ENCODE measurements at places on chromosomes 3 and 15. TPM values are rescaled to one million over a fixed set of nuclear protein-coding genes. Genes with fewer than 3 reads are reported as not detected.

DNA sequence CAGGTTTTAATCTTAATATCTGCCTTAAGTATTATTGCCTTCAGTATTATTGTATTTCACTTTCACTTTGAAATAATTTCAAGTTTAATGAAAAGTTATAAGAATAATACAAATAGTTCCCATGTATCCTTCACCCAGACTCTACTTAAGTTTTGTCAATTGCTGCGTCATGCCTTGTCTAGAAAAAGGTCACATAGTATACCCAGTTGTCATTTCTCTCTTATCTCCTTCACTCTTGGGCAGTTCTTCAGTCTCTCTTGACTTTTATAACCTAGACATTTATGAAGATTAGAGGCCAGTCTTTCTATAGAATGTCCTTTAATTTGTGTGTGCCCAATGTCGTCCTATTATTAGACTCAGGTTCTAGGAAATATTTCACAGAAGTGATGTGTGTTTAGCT is 367.7 kb downstream of the LSAMP start:
- no peaks in the 10 kb centered on the region for H3K27me3 ChIP-seq
- no peak for DNase-seq
- no peak overlapping the region for H3K27ac ChIP-seq
- H3K4me3 ChIP-seq = no peak overlapping the region
- no peaks in the 10 kb centered on the region for H3K4me1 ChIP-seq
- no peaks in the 10 kb centered on the region for H3K36me3 ChIP-seq

PLSCR5 gene
- not detected for total RNA-seq

DNA sequence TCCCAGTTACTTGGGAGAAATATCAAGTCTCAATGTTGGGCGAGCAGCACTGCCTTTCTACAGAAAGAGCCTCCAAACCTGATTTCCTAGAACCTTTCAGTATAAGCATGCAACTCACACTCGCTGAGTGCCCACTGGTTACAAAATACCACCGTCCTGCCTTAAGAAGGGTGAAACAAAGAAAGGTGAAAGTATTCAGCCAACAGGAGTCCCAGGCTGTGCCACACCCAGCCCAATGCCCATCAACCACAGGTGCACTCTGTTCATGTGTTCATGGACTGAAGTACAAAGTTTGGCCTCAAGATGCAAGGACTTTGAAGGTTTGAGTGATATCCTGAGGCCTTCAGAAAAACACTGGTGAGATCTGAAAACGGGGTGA is 34.0 kb downstream of the IL17RD start:
- H3K27me3 ChIP-seq = peaks cover 8% of the 10 kb centered on the region
- no peak for DNase-seq
- H3K27ac ChIP-seq = no peak overlapping the region
- no peaks in the 10 kb centered on the region for H3K36me3 ChIP-seq
- no peaks in the 10 kb centered on the region for H3K4me1 ChIP-seq

DNA sequence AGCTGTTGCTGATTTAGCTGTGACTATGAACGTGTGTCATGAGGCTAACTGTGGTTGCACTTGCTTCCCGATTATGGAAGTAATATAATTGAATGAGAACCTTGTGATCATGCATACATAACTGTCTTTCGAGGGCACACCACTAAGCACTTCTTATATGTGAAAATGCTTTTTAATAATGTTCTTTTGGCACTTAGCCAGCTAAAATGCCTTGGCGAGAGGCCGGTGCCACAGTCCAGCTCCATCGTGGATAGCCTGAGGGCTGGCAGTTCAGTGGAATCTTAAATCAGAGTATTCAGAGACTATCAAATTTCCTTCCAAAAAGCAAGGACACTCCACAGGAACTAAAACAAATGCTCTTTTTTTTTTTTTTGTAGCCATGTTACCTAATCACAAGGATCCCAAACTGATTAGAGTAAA is 161.6 kb upstream of the FRMD4B start:
- no peak overlapping the region for H3K4me3 ChIP-seq
- no peaks in the 10 kb centered on the region for H3K36me3 ChIP-seq

DNA sequence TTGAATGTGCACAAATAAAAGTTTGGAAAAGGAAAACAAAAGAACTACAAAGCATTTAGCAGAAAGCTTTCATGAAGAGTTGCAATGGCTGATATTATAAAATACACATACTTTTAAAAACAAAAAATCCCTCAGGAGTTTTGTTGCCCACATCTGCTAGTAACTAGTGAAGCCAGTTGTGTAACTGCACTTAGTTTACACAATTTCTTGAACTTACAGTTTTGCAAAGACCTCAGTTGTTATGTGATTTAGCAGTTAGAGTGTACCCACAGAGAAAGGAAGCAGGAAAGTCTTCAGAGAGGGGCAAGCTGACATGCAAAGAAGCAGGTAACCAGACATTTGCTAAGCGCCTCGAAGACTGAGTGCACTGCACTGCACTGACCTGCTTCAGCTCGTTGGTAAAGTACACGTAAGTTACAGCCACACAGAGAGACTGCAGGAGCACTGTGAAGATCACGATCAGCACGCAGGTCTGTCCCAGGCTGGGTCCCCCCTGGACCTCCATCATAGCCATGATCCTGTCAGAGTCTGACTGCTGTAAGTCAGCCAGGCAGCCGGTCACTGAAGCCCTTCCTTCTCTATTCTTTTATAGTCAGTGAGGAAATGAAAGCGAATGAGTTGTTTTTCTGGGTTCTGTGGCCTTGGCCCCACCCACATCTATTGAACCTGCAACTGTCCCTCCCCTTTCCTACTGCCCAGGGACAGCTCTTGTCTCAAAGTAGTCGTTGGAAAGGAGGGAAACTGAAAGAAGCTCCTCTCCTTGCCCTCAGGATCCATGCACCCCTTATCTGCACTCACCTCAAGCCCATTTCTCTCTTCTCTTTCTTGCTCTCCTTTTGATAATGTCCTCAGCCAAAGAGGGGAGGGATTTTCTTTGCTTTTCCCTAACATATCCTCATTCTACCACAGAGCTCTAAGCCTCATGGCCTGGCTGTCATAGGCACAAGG is at the start of gene TNFSF10:
Gene TNFSF10, minus strand, starts transcription at position 560 of the 948 bp plus-strand sequence. Its CDS starts 46 bp downstream, at position 514.
- H3K27me3 ChIP-seq = no peaks in the 10 kb centered on the region
- peak; percentile 85 for DNase-seq
- H3K27ac ChIP-seq = peak within 1 kb of the TSS; percentile 87
- H3K36me3 ChIP-seq = peaks cover 54% of the 10 kb centered on the region

DNA sequence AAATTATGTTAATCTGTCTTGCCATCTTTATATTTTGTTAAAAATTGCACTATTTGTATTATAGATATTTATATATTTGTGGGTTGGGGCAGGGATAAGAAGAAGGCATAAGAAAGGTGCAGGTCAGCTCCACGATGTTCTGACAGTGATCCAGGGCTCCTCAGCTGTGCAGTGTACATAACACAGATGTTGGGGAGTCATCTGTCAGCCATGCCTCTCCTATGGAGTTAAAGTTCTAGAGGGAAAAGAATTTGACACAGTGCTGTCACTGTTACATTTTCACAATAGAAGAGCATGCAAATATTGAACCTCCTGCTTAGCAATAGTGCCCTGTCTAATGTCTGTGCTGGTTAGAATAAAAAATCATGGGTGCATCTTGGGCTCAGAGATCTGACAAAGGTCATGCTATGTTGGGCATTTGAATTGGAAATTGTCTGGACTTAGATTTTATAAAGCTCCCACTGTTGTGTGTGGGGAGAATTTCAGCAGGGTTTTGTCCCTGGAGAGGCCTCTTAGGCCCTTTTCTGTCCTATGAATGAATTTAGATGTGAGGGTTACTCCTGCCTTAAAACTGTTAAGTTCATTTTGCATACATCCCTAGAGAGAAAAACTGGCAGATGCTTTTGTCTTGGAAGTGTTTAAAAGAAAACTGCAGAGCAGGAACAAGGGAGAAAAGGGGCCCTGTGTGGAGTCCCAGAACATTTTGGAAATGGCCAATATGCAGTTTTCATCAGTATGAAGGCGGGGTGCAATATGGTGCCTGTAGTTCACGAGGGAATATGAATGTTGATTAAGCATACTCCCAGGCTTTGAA is 20.4 kb downstream of the CDIN1 start:
- H3K4me3 ChIP-seq = no peak overlapping the region
- H3K27ac ChIP-seq = no peak overlapping the region
- DNase-seq = no peak
- H3K36me3 ChIP-seq = no peaks in the 10 kb centered on the region
- no peaks in the 10 kb centered on the region for H3K27me3 ChIP-seq

GRCh38 chr15:92900731-92901071 is 577 bp downstream of the CHD2 start:
- no peaks in the 10 kb centered on the region for H3K27me3 ChIP-seq
- H3K27ac ChIP-seq = peak overlapping the region; percentile 99
- H3K4me3 ChIP-seq = peak overlapping the region; percentile 92
- H3K36me3 ChIP-seq = peaks cover 85% of the 10 kb centered on the region

DNA sequence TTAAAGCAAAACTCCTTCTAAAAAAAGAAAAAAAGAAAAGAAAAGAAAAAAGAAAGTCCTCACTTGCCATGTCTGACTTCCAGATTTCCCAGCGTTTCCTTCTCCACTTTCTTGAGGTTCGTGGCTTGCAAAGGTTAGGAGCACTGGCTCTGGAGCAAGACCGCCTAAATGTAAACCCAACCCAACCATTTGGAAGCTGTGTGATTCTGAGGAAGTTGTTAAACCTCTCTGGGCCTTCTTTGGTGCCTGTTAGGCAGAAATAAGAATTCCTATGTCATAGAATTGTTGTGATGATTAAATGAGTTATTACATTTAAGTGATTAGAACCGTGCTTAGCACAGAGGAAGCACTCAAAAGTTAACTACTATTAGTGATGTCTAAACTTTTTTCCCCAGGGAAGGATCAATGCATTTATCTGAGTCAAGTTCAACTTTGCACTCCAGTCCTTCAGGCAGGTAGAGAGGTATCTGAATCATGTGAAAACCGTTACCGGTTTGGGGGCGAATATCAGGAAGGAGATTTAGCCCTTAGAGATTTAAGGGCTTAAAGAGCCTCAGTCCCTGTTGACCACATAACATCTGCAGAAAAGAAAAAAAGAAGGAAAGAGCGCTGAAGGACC is 78.3 kb upstream of the HES1 start:
- no peak overlapping the region for H3K27ac ChIP-seq
- peak overlapping the region; percentile 24 for H3K4me3 ChIP-seq
- no peak for DNase-seq
- H3K4me1 ChIP-seq = peaks cover 4% of the 10 kb centered on the region
- no peaks in the 10 kb centered on the region for H3K36me3 ChIP-seq

HCLS1 gene
- 380 TPM for total RNA-seq

DNA sequence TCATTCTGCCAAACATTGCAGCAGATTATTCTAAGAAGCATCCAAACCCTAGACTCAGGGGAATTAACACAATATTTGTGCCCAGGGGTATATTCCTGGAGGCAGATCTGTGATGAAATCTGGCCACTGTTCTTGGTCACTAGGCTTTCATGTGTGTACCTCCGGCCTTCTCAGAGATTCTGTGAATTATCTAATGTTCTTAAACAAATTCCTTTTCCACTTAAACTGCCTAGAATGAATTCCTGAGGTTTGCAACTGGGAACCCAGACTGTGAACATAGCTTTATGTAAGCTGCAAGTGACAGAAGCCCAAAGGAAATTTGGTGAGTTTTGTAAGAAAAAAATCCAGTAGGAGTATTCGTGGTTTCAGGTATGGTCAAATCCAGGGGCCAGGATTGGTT is 20.7 kb upstream of the CTNNB1 start:
- no peak for DNase-seq
- H3K4me3 ChIP-seq = no peak overlapping the region
- no peak overlapping the region for H3K27ac ChIP-seq
- H3K36me3 ChIP-seq = no peaks in the 10 kb centered on the region

- H3K27ac ChIP-seq = no peak overlapping the region
- peaks cover 8% of the 10 kb centered on the region for H3K27me3 ChIP-seq
- DNase-seq = no peak
- no peaks in the 10 kb centered on the region for H3K4me1 ChIP-seq
Measured at GRCh38 chr3:11953350-11953749, 50.8 kb upstream of the SYN2 start.

- H3K27me3 ChIP-seq = no peaks in the 10 kb centered on the region
- no peak overlapping the region for H3K27ac ChIP-seq
- DNase-seq = peak; percentile 100
- peaks cover 22% of the 10 kb centered on the region for H3K36me3 ChIP-seq
- H3K4me3 ChIP-seq = no peak overlapping the region
- peaks cover 24% of the 10 kb centered on the region for H3K4me1 ChIP-seq
Measured at GRCh38 chr3:120094776-120095225, 554 bp upstream of the GSK3B start.

GLDN gene
- total RNA-seq = not detected

GRCh38 chr3:142027300-142027699 is 122.0 kb downstream of the TFDP2 start:
- peaks cover 16% of the 10 kb centered on the region for H3K4me1 ChIP-seq
- no peak for DNase-seq
- no peak overlapping the region for H3K27ac ChIP-seq
- H3K36me3 ChIP-seq = no peaks in the 10 kb centered on the region
- H3K4me3 ChIP-seq = peak overlapping the region; percentile 60

CHAC1 gene
- 22.0 TPM for total RNA-seq

DNA sequence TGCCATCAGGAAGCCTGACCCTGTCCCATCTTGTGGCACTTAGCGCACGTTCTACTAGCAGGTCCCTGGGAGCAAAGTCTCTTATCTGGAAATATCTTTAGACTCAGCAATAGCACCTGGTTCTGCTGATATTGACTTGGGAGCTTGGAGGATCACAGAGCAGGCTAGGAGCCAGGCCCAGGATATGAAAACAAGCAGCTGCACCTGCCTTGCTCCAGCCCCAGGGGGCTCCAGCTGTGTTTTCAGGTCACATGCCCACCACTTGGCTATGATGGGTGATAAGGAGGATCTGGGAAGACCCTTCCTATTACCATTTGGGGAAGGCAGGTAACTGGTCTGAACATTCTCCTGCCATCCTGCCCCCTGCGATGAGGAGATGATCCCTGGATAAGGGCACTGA is 87.8 kb downstream of the C3orf70 start:
- H3K4me3 ChIP-seq = no peak overlapping the region
- H3K27me3 ChIP-seq = no peaks in the 10 kb centered on the region
- no peak for DNase-seq
- no peaks in the 10 kb centered on the region for H3K4me1 ChIP-seq
- no peak overlapping the region for H3K27ac ChIP-seq

WDR93 gene
- total RNA-seq = not detected

GRCh38 chr15:62788224-62788623 is 254.3 kb upstream of the TPM1 start:
- no peak overlapping the region for H3K4me3 ChIP-seq
- H3K27me3 ChIP-seq = peaks cover 8% of the 10 kb centered on the region
- DNase-seq = no peak
- no peaks in the 10 kb centered on the region for H3K4me1 ChIP-seq

DNA sequence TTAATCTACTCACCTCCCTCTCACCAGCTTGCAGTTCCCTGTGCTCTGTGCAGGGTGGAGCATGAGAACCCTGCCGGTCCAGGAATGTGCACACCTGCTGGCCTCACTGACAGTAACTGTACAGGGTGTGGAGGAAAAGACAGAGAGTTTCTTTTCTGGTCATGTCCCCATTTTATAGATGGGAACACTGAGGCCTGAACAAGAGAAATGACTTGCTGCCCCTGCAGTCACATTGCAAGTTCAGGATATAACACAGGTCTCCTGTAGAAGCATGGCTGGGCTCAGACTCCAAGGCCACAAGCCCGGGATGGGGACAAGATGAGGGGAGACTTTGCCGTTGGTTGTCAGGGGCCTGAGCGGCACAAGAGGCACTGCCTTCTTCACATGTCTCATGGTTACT is 23.3 kb downstream of the SLC28A1 start:
- no peak overlapping the region for H3K27ac ChIP-seq
- H3K4me3 ChIP-seq = no peak overlapping the region
- no peaks in the 10 kb centered on the region for H3K36me3 ChIP-seq
